ENCODE measurements at places on chromosomes 11 and 22. TPM values are rescaled to one million over a fixed set of nuclear protein-coding genes. Genes with fewer than 3 reads are reported as not detected.

GRCh38 chr11:10558288-10558687, 10.2 kb downstream of the LYVE1 start:
- no peak overlapping the region for H3K27ac ChIP-seq
- H3K36me3 ChIP-seq, result no peaks in the 10 kb centered on the region
- no peak overlapping the region for H3K4me3 ChIP-seq
- H3K4me1 ChIP-seq, result peaks cover 12% of the 10 kb centered on the region

GRCh38 chr22:35375031-35375430, 5.9 kb upstream of the HMOX1 start:
- no peak for DNase-seq
- H3K4me1 ChIP-seq, result peaks cover 78% of the 10 kb centered on the region
- H3K4me3 ChIP-seq, result no peak overlapping the region
- no peak overlapping the region for H3K27ac ChIP-seq
- no peaks in the 10 kb centered on the region for H3K27me3 ChIP-seq

GRCh38 chr11:59216641-59217564, 4.2 kb upstream of the MPEG1 start:
- H3K27ac ChIP-seq, result peak overlapping the region; percentile 43
- peak; percentile 80 for DNase-seq
- H3K36me3 ChIP-seq, result no peaks in the 10 kb centered on the region

DNA sequence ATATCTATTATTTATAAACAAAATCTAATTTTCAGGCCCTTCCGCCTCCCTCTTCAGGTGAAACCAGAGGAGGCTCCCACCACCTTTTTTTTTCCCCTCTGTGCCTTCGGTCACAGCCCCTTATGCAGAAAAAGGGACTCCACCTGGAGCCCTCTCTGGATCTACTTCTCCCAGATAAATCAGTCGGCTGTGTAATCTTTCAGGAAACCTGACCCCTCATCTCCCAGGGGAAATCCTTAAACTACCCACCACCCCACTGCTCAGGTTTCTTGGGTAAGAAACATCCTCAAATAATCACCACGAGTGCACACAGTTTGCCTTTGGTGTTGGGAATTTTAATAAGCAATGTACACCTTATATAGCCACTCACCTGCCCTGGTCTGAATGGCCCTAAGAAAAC, 104.2 kb downstream of the NAV2 start:
- DNase-seq, result no peak
- H3K36me3 ChIP-seq, result no peaks in the 10 kb centered on the region
- H3K27me3 ChIP-seq, result no peaks in the 10 kb centered on the region
- no peak overlapping the region for H3K4me3 ChIP-seq
- H3K27ac ChIP-seq, result no peak overlapping the region
- peaks cover 12% of the 10 kb centered on the region for H3K4me1 ChIP-seq

DNA sequence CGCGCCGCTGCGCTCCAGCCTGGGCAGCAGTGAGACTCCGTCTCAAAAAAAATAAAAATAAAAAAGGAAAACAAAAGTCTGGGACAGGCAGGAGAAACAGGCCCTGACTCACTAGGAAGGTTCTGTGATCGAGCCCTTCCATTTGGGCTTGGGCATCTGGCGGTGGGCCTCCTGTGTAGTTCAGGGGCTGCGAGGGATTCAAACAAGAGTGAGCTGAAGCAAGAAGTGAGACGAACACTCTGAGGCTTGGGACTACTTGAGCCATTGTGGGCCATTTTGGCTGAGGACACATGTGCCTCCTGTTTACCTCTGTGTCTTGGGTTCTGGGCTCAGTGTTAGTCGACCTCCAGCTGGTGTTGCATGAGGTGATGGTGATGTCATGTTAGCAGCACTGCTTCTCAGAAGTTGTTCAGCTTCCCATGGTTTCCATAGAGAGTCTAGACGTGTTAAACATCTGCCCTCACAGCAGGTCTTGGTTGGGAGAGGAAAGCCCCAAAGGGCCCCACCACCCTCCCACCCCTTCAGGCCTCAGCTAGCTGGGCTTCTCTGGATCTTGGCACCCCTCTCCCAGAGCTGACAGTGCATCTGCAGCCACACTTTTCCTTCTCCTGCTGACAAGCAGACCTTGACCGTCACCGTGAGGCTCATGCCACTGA, 57.8 kb downstream of the MED15 start:
- H3K4me3 ChIP-seq, result no peak overlapping the region
- peaks cover 72% of the 10 kb centered on the region for H3K4me1 ChIP-seq
- H3K27me3 ChIP-seq, result no peaks in the 10 kb centered on the region
- peak; percentile 61 for DNase-seq

DNA sequence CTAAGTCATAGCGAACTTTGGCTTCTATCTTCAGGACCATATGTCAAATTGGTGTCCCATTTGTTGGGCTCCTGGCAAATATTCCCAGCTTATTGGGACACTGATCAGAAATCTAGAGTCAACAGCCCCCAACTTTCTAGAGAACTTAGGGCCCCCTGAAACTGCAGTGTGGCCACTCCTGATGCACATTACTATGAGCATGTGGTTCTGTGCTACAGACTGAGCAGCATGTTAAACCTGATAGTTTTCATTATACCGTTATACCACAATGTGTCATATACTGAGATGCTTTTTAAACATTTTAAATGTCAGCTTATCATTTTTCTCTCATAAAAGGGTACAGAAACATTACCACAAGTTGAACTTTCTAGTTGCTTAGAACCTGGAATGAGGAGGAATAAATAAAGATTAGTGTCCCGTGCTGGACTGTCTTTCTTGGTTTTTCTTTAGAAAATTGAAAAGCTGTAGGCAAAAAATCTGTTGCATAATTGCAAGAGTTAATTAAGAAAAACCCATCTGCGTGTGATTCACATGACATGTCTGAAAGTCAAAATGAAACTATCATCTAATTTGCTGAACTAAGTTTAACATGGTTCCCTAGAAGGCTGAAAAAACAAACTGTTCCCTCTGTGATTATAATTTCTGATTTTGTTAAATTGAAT, 16.4 kb upstream of the CTSC start:
- H3K36me3 ChIP-seq, result no peaks in the 10 kb centered on the region
- peaks cover 45% of the 10 kb centered on the region for H3K4me1 ChIP-seq

GRCh38 chr11:66317322-66317722, 478 bp upstream of the CD248 start:
- peak; percentile 87 for DNase-seq
- H3K4me1 ChIP-seq, result peaks cover 58% of the 10 kb centered on the region
- H3K36me3 ChIP-seq, result no peaks in the 10 kb centered on the region

- no peak overlapping the region for H3K4me3 ChIP-seq
- H3K36me3 ChIP-seq, result no peaks in the 10 kb centered on the region
- H3K4me1 ChIP-seq, result peaks cover 4% of the 10 kb centered on the region
- no peak for DNase-seq
Measured at GRCh38 chr22:23077627-23078461, 7.5 kb downstream of the GNAZ start.

DNA sequence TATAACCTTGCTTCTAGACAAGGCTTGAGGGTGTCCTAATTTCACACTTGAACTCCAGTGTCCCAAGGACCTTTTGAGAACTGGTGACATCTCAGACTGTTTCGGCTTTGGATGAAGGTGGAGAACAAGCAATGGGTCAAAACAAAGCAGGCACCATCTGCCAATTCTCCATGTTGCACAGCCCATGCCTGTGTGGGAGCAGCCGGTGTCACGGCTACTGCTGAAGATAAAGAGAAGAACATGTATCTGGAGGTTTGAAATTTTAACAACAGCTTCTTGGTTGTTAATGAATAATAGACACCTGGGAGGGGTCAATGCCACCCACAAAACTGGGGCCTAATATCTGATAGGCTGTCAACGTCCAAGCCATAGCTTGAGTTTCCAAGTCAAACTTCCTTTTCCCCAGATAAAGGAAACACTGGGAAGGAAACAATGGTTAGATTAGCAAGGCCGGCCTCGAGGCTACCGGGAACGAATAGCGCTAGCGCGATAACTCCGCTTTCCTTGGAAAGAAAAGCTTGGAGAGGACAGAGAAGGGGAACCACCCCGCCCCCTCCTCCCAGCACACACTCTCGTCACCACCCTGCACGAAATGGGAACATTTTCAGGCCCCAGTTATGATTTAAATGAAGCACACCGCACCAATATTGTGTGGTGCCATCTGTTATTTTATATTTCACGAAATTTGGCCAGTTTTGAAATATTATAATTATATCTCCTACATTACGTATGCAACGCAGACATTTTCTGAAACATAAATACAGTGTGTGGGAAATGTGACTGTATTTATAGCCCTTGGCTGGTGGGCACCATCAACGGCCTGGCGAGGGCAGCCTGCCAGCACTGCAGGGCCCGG, 21.8 kb upstream of the OPCML start:
- H3K27ac ChIP-seq, result no peak overlapping the region
- no peaks in the 10 kb centered on the region for H3K36me3 ChIP-seq
- H3K4me3 ChIP-seq, result no peak overlapping the region
- DNase-seq, result no peak
- H3K4me1 ChIP-seq, result no peaks in the 10 kb centered on the region
- no peaks in the 10 kb centered on the region for H3K27me3 ChIP-seq

DNA sequence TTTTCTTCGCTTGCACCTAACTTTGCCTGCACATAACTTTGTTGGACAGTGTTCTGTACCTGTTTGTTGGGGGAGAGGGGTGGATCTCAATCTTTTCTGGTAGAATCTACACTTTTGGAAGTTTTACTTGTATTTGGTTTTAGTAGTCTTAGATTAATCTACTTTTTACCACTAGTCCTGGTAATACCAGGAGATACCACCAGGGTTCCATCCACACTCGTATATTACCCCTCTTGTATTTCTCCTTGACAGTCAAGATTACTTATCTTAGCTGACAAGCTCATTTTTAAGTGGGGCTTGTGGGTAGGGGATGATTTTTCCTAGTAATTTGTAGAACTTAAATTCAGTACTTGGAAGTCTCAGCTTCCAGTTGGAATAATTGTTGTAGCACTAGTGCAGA, 37.3 kb upstream of the TECTA start:
- H3K27ac ChIP-seq, result no peak overlapping the region
- H3K4me3 ChIP-seq, result no peak overlapping the region
- no peaks in the 10 kb centered on the region for H3K27me3 ChIP-seq

GRCh38 chr11:103043826-103044678, 47.9 kb downstream of the DCUN1D5 start:
- H3K36me3 ChIP-seq, result no peaks in the 10 kb centered on the region
- no peak for DNase-seq
- no peaks in the 10 kb centered on the region for H3K4me1 ChIP-seq
- no peak overlapping the region for H3K27ac ChIP-seq
- H3K27me3 ChIP-seq, result no peaks in the 10 kb centered on the region

DNA sequence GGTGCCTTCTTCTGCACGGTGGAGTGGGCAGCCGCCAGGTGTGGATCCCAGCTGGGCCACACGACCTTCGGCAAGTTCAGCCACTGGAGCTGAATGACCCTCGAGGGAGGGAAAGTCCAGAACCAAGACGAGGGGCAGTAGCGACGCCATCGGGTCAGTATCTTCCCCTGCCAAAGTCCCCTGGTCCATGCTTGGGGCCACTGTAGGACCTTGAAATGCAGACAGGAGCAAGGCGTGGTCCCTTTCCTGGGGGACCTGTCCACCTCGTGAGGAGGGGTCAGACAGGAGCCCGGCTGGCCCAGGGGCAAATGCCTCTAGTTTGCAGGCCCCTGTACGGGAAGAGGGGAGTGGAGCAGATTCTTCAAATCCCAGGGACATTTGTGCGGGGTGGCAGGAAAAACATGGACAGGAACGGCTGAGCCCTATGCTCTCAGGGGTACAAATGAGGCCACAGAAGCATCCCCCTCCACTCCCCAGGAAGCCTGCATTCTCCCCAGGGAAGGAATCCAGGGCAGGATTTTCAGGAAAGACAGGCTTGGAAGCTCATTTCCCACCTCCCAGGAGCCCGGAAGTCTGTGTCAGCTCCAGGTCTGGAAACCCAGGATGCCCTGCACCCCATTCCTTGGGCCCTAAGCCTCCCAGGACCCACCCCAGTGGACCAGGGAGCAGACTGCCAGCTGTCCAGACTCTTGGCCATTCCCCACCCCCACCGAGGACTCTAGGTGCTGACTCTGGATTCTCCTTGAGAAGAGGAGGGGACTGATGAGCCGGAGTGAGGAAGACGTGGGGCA, 6.6 kb downstream of the SHANK2 start:
- H3K27me3 ChIP-seq, result peaks cover 34% of the 10 kb centered on the region
- H3K4me1 ChIP-seq, result peaks cover 16% of the 10 kb centered on the region
- peak; percentile 57 for DNase-seq

DNA sequence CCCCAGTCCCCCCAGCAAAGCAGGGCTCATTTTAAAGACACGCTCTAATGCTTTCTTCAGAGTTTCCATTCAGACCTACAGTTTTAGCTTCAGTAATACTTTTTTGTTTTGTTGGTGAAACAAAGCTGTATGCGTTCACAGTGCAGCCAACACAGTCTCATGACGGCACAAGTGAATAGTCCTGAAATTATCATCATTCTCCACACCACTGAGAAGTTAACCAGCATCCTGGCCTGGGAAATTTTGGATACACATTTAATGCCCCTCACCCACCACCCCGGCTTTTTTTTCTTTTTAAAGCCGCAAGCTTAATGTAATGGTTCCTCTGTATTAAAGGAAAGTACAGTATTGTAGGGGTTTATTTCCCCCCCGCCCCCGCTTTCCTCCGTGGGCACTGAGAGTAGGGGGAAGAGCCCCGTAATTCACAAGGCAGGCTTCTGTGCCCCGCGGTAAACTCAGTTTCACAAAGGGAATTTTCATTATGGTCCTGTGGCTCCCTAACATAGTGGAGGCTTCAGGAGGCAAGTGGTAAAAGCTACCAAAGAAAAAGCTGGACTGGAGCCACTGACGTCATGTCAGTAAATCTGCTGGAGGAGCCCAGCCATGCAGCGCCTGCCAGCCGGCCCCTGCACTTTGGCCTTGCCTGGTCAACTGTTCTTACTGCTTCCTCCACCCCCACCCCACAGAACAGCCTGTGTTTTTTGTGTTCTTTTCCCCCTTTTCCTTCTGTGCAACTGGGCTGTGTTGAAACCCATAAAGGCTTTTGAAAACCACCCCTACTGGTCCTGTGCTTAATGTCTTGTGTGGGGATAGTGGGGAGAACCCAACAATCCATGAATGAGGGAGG, 18.2 kb downstream of the TEAD1 start:
- no peaks in the 10 kb centered on the region for H3K36me3 ChIP-seq
- H3K27ac ChIP-seq, result peak overlapping the region; percentile 81
- H3K4me1 ChIP-seq, result peaks cover 19% of the 10 kb centered on the region
- DNase-seq, result no peak

- H3K27ac ChIP-seq, result no peak overlapping the region
- H3K36me3 ChIP-seq, result no peaks in the 10 kb centered on the region
- no peaks in the 10 kb centered on the region for H3K27me3 ChIP-seq
- H3K4me1 ChIP-seq, result peaks cover 4% of the 10 kb centered on the region
Measured at GRCh38 chr22:23129149-23129548, 12.6 kb downstream of the RSPH14 start.

- peaks cover 27% of the 10 kb centered on the region for H3K4me1 ChIP-seq
- no peak overlapping the region for H3K4me3 ChIP-seq
- peak; percentile 82 for DNase-seq
- no peaks in the 10 kb centered on the region for H3K36me3 ChIP-seq
Measured at GRCh38 chr11:65118097-65118837, 766 bp upstream of the ZNHIT2 start.

GRCh38 chr11:84866922-84867321, 760.2 kb downstream of the DLG2 start:
- H3K4me1 ChIP-seq, result no peaks in the 10 kb centered on the region
- H3K27me3 ChIP-seq, result no peaks in the 10 kb centered on the region
- no peak overlapping the region for H3K27ac ChIP-seq
- no peak for DNase-seq
- H3K4me3 ChIP-seq, result no peak overlapping the region

Gene DDT
- 81.5 TPM for total RNA-seq

Gene VPS26B
- 48.9 TPM for total RNA-seq

Gene CLMP
- total RNA-seq, result 36.5 TPM

Gene ROM1
- total RNA-seq, result 7.4 TPM

Gene TPBGL
- 0.27 TPM for total RNA-seq

Gene MTCH2
- 35.0 TPM for total RNA-seq

Gene CNTN5
- not detected for total RNA-seq

Gene IGLL1
- not detected for total RNA-seq

Gene OR2AG1
- total RNA-seq, result 0.26 TPM

Gene CD3D
- 41.7 TPM for total RNA-seq

Gene CHRM4
- 2.3 TPM for total RNA-seq
